ENCODE measurements at places on chromosomes 1 and 21. TPM values are rescaled to one million over a fixed set of nuclear protein-coding genes. Genes with fewer than 3 reads are reported as not detected.
A peak's percentile ranks its signal among the peaks of the same experiment; 100 is the strongest.

USP33 gene
- 41.1 TPM for total RNA-seq

AGL gene
- 7.2 TPM for total RNA-seq

DNA sequence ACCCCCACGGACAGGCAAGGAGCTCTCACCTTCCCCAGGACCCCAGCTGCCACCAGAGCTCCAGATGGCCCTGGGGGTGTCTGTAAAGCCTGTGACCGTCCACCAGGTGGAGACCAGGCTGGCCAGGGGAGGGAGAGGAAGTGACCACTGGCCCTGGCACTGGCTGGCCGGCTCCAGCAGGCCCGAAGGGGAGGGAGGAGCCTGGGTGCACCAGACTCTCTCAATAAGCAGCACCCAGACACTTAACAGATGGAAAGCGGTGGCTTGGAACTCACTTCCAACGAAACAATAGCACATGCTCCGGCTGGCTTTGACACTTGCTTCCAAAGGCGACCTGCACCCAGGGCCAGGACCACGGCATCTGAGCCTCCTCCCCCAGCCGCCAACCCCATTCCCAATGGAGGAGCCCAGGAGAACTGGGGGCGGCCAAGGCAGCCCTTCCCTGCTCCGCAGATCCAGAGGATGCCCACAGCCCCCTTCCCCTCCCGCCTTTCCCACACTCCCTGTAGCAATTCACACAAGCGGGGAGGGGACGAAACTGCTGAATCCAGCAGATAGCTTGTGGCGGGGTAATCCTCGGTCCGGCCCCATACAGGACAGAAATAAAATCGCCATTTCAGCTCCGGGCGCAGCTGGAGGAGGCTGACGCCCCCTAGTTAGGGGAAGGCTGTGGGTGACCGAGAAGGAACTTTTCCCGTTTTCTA lies 742 bp upstream of the PDE9A start:
- peak; percentile 50 for DNase-seq

DNA sequence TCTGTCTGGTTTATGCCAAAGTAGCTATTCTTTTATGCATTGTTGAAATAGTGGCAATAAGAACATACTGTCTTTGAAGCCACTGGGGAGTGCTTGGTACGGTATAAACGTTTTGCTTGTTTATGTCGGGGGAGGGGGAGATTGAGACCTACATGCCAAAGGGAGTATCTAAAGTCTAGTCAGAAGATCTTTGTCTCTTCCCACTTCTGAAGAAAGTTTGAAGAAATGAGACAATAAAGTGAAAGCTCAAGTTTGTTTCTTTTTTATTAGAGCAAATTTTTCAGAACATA lies 6.8 kb downstream of the AKIRIN1 start:
- no peak for DNase-seq

- no peak for DNase-seq
Measured at GRCh38 chr1:83527987-83528386, 470.9 kb downstream of the TTLL7 start.

GRCh38 chr1:118290571-118290970 lies 105.5 kb upstream of the SPAG17 start:
- DNase-seq, result no peak
